CD4-positive, alpha-beta T cell treated with Interleukin-2 at 100 ng/mL for 4 hours (primary cell): ENCODE measurements at places on chromosomes 7 and 10.

GRCh38 chr7:91263384-91264045, 718 bp upstream of the FZD1 start:
- no peak for DNase-seq

DNA sequence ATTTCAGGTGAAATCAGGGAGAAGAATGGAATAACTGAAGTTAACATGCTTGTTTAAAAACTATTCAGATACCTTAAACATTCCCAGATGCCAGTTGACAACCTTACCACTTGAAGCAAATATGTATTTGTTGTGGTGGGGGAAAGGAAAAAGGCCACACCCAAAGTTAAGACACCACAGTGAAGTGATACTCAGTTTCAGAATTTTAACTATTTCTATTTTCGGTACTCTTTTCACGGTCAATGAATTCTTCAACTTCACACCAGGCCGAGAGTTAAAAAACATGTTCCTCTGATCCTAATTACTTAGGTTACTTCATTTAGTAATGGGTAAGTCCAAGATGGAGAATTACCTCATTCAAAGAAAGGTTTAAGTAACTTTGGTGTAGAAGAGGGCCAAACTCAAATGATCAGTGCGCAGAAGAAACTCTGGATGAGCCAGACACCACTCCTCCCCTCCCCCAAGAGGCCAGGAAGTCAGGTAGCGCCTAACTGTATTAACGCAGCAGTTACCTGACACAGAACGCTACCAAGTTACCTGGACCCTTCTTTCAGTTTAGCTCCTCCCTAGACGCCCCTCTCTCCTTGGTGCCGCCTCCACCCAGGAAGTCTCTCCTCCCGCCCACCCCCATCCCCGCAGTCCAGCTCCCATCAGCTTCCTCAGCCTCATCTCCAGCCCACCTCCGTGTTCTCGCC, 700 bp downstream of the MTPN start:
- DNase-seq, result peak; percentile 41

DNA sequence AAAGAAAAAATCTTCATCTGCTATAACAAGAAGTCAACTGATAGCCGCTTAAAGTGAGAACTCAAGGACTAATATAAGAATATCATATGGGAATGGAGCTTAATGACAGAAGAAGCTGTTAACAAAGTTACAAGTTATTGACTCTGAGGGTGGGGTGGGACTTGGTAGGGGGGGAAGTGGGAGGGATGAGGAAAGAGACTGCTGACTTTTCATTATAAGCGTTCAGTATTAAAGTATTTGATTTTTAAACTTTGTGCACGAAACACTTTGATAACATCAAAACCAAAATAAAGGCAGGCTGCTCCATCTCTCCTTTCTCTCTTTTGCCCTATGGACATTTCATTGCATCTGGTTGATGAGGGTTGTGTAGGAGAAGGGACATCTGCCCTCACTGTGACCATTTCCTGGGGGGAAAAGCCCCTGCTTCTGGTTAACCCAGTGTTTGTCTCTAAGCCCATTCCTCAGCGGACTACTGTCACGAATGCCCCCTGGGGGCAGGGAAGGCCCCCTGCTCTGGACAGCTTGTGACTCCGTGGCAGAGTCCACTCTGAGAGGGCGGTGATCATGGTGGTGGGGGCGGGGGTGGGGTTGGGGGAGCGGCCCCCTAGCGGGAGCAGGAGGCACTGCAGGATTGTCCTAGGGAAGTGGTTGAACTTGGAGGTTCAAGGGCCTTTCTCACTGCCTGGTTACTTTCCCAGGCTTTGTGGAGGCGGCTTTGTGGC, 17.4 kb downstream of the SLC13A4 start:
- DNase-seq, result peak; percentile 7

- DNase-seq, result no peak
These were observed 139.3 kb downstream of the GLI3 start for GRCh38 chr7:42097752-42098151.

DNA sequence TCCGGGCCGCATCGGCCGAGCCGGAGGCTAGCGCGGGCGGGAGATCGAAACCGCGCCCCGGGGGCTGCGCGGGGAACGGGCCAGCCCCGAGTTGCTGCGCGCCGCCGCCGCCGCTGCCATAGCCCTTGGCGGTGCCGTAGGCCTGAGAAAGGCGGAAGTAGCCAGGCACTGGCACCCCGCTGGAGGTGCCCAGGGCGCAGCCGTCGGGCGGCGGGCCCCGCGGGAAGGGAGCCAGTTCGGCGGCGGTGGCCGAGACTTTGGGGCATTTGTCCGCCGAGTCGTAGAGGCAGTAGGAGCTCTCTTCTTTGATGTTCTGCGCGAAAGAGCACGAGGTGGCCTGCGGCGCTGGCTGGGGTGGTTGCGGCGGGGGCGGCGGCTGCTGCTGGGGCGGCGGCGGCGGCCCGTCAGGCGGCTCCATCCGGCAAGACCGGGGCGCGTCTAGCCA, 587 bp downstream of the HOXA10 start:
- no peak for DNase-seq

- DNase-seq, result no peak
These were observed 15.1 kb upstream of the LIPM start for GRCh38 chr10:88787463-88787862.

- DNase-seq, result no peak
These were observed 56.0 kb downstream of the TACR2 start for GRCh38 chr10:69360485-69361302.

GRCh38 chr10:128314686-128315085, 188.5 kb upstream of the MKI67 start:
- DNase-seq, result no peak
